Stimulated activated CD4-positive, alpha-beta T cell treated with anti-CD3 and anti-CD28 coated beads, TNF-alpha, amount 100 ng/mL, for 1 hour (primary cell): ENCODE measurements at places on chromosomes 2 and 18.

DNA sequence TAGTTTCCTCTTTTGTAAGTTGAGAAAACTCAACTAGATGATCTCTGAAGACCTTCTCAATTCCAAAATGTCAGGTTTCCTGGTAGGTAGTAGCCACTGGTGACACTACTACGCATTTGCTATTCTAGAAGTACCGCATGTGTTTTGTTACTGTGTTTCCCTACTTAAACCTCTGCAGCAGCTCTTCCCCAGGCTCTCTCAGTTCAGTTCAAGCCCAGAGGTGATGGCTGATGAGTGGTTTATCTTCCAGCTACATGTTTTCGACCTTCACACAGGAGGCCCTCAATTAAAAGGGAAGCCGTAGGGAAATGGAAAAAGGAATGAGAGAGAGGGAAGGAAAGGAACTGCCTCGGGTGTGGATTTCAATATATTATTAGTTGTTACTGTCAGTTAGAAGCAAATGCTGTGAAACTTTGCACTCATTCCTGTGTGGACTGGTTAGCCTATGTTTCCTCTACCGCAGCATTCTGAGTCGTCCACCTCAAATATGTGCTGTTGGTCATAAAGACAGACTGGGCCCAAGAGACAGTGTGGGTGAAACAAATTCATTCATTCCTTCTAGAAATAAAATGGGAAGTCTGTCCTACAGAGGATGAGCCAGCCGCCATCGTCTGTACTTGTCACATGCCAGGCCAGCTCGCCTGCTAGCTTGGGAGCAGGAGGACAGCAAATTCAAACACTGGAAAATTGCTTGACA is 455.2 kb upstream of the RAB12 start:
- DNase-seq, result no peak

DNA sequence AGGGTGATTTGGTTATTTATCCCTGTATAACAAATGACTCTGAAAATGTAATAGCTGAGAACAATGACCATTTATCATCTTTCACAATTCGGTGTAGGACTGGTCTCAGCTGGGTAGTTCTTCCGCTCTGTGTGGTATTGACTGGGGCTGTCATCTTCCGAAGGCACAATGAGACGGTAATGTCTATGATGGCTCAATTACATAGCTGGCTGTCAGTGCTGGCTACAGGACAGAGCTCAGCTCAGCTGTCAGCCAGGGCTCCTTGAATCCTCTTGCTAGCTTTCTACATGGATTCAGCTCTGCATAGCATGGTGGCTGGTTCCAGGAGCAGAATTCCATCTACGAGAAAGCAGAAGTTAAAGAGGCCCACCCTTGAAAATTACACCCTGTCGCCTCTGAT is 483.8 kb downstream of the TDRD15 start:
- no peak for DNase-seq

GRCh38 chr2:70959851-70960832 is 18.3 kb upstream of the ANKRD53 start:
- no peak for DNase-seq

GRCh38 chr2:68458981-68459380 is 8.1 kb downstream of the FBXO48 start:
- DNase-seq, result no peak

DNA sequence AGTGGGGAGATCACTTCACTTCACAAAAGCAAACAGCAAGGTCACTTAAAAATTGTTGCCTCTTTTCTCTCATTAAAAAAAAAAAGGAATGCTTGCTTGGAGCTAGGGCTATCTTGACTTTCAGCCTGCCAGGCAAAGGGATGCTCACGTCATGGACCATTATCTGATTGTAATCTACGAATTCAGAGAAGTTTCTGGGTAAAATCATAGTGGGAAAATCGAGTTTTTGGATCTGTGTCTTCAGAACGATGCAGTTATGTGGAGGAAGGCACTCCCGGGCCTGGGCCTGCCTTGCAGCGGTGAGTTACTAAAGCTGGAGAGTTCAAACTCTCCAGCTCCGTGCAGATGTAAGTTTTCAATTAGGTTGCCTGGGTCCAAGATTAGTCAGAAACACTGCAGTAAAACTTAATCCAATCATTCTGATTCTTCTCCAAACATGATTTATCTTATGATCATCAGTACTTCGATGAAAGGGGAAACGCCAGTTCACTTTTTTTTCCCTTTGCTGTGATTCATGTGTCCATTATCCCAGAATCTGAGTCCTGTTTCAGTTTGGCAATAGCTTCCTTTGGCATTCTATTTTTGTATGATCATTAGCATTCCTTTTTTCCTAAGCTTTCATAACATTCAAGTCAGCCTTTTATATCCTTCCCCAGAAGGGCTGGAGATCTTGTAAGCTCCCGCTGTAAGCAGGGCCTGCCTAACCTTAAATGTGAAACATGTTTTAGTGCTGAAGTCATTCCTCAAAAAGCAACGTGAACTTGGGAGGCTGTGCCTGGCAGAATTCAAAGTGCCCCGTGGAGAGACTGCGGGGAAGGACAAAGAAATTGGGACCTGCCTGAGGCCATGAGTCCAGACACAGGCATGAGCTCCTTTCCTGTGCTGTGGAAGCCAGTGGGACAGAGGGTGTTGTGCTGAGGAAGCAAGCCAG is 119.3 kb upstream of the TWIST2 start:
- DNase-seq, result no peak
